Vagina (tissue), 2 donors: ENCODE measurements at places on chromosomes 5 and 9.

- no peak for DNase-seq
Observed at GRCh38 chr5:167708449-167708848, 583.0 kb upstream of the WWC1 start.

DNA sequence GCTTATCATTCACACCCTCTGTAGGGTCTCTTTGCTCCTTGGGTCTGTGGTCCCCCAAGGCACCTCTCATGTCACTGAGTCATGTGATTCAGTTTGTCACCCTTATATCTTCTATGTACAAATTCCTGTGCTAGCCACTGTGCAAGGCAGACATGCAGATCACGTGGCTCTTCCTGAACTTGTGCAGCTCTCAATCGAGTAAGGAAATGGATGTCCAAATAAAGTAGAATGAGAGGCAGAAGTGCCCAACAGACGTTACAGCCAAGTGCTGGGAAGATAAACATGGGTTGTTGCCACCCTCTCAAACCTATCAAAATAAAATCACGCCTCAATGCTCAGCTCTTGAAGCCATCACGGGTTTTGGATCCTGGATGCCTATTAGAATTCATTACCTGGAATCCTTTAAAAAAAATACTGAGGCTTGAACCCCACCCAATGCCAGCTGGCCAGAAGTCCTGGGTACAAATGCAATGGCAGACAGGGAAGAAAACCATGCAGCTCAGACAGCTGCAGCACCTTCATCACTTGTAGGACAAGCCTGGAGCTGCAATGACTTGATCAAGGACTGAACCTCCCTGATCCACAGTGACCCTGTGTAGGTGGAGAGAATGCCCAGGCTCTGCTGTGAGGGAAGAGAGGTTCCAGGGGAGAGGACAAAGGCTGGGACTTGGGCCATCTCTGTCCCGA is 228.7 kb upstream of the DAP start:
- no peak for DNase-seq

GRCh38 chr9:126591922-126592321 is 21.8 kb upstream of the LMX1B start:
- no peak for DNase-seq

GRCh38 chr5:115325296-115325959 is 29.0 kb upstream of the CCDC112 start:
- DNase-seq = no peak

DNA sequence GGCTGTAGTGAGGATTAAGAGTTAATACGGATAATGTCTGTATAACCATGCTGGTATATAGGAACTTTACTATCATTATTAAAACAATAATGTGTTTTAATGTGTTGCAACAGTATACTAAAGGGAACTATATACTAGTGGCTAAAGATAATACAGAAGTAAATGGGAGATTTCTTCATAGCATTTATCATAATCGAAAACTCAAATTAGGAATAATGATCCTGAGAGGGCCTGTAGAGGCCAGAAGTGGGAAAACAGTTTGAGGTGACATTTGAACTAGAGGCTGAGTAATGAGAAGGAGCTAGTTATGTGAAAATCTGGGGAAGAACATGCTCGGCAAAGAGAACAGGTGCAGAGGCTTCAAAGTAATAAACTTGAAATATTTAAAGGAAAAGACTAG is 2.9 kb downstream of the TCERG1 start:
- DNase-seq = no peak

DNA sequence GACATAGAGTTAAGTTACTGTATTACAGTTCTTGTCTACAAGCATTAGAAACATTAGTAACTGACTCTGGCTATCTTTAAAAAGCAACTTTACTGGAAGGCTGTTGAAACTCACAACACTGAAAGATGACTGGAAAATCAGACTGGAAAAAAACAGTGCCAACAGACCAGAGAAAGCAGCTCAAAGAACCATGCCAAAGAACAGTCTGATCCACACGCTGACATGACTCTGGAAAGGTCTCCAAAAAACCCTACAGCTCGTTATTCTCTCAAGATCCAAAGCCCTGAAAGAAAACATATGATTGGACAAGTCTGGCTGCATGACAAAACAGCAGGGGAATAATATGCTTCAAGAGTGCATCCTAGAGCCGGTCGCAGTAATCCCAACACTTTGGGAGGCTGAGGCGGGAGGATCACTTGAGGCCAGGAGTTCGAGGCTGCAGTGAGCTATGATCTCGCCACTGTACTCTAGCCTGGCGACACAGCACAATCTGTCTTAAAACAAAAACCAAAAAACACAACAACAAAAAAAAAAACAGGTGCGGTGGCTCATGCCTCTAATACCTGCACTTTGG is 5.6 kb downstream of the GOLPH3 start:
- no peak for DNase-seq

DNA sequence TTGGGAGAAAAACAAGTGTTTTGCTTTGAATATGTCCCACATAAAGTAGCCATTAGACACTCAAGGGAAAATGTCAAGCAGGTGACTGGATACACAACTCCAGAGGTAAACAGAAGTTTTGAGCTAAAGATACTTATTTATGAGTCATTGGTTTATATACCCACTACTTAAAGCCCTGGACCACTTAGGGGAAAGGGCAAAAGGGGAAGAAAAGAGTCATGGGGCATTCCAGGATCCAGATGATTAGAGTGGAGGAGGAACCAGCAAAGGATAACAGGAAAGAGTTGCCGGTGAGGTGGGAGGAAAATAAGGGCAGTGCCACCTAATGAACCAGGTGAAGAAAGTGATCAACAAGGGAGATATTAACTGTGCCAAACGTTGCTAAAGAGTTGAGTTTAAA is 254.2 kb upstream of the NR4A3 start:
- DNase-seq = no peak

- no peak for DNase-seq
Observed at GRCh38 chr9:18245911-18246310, 228.0 kb upstream of the ADAMTSL1 start.

DNA sequence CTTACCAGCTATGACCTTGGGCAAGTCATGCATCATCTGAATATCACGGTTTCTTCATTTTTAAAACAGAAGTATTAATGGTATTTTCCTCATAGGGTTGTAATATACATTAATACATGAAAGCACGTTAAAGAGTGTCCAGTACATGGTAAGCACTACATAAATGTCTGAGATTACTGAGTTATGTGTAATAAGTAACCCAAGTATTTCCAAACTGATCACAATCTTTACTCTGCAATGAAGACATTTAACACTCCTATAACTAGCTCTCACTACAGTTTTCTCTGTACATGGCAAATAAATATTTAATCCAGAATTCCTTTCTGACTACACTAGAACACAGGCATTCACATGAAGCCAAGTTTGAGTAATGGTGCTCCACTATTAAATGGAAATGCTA is 4.0 kb downstream of the GLDC start:
- no peak for DNase-seq

- no peak for DNase-seq
Observed at GRCh38 chr5:155307229-155307628, 293.7 kb downstream of the KIF4B start.

DNA sequence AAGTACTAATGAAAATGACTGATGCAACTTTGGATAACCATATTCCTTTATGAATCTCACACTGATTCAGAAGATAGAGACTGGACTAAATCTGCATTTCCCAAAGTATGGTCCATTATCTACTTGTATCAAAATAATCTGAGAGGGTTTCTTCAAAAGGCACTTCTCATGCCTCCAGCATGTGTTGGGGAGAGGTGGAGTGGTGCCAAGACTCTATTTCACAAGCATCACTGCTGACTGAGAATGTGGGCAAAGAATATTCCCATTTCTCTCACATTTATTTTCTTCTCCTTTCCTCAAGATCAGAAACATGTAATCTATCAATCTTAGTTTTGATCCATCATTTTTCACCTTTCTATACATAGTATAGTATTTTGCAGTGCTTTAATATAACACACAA is 135.4 kb downstream of the GABRB2 start:
- DNase-seq = no peak

- DNase-seq = no peak
Observed at GRCh38 chr5:178279026-178279722, 46.6 kb upstream of the PHYKPL start.

- no peak for DNase-seq
Observed at GRCh38 chr9:137832830-137833590, 44.6 kb upstream of the CACNA1B start.

- no peak for DNase-seq
Observed at GRCh38 chr5:103126557-103126956, 6.5 kb downstream of the PPIP5K2 start.

DNA sequence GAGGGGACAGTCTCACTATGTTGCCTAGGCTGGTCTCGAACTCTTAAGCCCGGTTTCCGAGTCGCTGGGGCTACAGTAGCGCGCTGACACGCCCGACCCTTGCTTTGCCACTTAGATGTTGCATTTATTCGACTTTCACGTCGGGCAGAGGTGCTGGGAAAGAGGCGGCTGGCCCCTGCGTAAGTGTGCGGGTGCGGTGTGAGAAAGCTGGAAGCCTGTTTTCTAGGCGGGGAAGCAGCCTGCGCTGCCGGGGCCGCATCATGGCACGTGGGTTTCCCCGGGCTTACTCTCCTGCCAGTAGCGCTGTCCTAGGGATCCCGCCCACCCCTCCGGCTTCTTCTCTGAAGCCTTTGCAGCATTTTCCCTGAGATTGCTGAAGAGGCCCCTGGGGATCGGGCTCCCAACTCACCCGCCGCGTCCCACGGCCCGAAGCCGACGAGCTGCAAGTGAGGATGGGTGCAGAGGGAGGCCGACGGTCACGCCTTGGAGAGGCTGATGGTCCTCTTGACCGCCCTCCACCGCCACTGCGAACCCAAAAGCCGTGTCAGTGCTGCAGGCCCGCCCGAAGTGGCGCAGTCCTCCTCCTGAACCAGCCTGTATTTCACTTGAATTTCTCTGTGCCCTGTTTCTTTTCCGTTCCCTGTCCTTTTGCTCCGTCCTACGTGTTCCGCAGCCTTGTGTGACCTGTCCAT is 5.8 kb upstream of the TRIM41 start:
- DNase-seq = no peak

- DNase-seq = peak; percentile 43
Observed at GRCh38 chr5:135605221-135605620, 26.4 kb upstream of the CXCL14 start.

GRCh38 chr9:98964911-98965336 is 21.2 kb downstream of the COL15A1 start:
- DNase-seq = no peak

GRCh38 chr9:131863306-131863896 is 123.5 kb upstream of the RAPGEF1 start:
- no peak for DNase-seq

GRCh38 chr9:35954942-35955546 is 2.9 kb downstream of the OR2S2 start:
- no peak for DNase-seq

DNA sequence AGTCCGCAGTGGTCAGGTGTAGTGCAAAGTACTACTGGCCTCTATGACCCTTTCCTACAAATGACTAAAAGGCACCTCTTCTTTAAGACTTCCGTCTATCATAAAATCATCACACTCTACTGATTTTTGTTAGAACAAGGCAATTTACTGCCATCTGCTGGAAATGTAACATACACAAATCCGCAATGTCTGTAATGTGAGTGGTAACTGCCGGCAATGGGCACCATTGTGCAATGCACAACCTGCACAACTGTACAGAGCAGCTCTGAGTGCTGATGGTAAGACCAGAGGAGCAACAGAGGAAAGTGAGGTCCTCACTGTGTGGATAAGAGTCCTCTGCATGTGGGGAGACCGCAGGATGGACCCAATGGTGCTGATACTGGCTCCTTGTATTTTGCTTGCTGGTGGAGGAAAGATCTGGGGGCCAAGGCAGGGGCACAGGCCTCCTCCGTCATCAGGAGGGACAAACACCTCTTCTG is 103.7 kb downstream of the ATPSCKMT start:
- DNase-seq = no peak

- peak; percentile 64 for DNase-seq
Observed at GRCh38 chr5:2017540-2018389, 135.0 kb upstream of the IRX4 start.

GRCh38 chr5:160367885-160368284 is 2.5 kb downstream of the C1QTNF2 start:
- no peak for DNase-seq

GRCh38 chr5:111043712-111044506 is 27.6 kb upstream of the TSLP start:
- no peak for DNase-seq

DNA sequence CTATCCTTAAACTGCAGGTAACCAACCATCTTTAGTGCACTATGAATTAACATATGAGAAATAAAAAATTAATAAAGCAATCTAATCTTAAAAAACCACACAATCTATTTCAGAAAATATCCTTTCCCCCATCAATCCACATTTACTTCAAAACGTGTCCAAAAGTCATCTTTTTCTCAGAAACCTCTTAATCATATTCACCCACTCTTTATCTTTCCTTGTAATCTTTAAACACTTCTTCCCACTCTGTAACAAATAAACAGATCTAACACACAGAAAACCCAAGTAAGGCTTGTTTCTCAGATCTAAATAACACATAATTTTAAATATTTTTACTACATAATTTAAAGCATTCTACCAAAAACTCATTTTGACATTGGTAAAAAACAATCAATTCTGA is 44.4 kb downstream of the EFCAB9 start:
- DNase-seq = no peak

- DNase-seq = no peak
Observed at GRCh38 chr9:15635752-15636151, 82.9 kb downstream of the CCDC171 start.

DNA sequence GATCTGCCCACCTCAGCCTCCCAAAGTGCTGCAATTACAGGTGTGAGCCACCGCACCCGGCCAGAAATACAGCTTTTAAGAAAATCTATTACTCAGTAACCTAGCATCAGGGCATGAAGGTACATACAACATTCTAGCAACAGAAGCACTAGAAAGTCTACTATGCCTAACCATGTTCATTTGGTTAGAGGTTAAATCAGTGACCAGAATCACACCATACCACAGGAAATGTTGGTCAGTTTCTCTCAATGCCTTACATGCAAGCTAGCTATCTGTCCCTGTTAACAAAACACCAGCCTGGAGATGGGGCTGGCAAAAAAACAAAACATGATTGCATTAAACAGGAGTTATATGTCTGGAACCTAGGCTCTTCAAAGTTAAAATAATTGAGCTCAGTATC is 104.1 kb downstream of the STRBP start:
- DNase-seq = no peak

DNA sequence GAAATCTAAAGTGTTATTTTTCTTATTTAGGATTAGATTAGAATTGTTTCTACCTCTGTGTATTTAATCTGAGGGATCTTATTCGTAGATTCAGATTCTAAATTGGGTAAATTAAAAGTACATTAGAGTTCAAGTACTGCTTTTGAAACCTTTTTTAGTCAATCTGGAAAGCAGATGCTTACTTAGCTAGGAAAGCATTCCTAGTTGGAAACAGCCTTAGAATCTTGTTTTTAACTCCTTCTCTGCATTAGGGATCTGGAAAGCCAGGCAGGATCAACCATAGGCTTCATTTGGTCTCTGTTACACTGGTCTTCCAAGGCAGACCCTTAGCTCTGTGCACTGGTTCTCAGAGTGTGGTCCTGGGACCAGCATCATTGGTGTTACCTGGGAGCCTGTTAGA is 247.4 kb downstream of the NR3C1 start:
- no peak for DNase-seq
